ENCODE measurements at places on chromosomes 7 and 10.

DNA sequence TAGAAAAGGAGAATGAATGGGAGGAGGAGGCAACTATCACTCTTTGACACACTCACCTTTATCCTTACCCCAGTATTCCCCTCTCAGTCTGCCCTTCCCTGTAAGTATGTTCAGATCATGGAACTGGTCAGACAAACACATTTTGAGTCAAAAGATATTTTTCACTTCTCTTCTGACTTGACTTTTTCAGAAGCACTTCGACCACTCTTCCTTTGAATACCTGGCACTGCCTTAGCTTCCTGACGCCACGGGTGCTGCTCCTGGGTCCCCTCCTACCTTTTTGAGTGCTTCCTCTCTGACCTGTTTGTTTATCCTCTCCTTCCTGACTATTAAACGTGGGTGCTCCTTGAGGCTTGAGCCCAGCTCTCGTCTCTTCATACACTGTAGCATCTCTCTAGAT is 19.8 kb upstream of the C10orf67 start:
- no peak for DNase-seq

DNA sequence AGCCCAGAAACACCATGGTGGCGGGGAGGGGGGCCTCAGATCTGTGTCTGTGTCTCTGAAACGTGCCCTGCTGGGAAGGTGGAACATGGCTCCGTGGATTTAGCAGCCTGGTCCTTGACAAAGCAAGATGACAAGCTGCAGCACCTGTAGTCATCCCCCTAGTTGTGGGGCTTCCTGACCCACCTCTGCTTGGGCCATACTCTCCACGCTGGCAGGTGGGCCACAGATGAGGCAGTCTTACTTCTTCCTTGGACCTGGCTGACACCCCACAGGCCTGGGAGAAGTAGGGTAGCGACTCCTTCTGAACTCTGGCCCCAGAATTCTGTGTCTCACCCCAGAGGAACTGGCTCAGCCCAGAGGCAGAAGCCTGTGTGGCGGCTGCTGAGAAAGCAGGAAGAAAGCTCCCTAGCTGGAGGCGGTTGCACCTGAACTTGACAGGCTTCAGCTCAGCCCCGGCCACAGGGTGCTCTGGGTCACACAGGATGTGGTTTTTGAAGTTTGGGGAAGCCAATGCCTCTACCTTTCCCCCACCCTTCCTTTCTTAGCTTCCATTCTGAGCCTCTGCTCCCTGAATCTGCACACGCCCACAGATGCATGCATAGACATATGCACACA is 113.9 kb downstream of the ABLIM1 start:
- DNase-seq = no peak

DNA sequence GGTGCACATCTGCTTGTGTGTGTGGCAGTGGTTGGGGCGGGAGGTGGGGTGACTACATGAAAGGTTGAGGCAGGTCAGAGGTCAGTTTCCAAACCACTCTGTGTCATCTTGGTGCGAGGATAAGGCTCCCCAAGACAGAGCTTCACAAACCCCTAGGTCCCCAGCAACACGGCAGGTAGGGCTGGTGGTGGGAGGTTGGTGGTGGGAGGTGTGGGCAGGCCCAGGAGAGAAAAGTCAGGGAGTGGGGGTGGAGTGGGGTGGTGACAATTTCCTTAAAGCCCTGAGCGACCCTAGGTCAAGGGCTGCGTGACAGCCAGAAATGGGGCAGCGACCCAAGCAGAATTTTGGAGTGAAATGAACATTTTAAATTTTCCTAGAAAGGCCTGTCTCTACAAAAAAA is 1.6 kb upstream of the STRA8 start:
- DNase-seq = no peak

DNA sequence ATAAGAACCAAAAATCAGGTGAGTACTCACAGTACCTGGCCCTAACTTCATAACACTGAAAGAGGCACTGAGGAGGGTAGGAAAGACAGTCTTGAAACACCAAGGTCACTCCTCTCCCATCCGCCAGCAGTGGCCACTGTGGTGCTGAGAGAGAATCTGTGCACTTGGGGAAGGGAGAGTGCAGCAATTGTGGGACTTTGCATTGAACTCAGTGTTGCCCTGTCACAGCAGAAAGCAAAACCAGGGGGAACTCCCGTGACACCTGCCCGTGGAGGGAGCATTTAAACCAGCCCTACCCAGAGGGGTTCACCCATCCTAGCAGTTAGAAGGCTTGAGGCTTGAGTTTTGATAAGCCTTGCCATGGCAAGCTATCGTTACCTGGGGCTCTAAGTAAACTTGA is 35.2 kb upstream of the MAP3K8 start:
- DNase-seq = no peak

- no peak for DNase-seq
Observed at GRCh38 chr7:67766906-67767410, 770.3 kb downstream of the TYW1 start.

- no peak for DNase-seq
Observed at GRCh38 chr10:26574783-26575182, 122.7 kb upstream of the PDSS1 start.

DNA sequence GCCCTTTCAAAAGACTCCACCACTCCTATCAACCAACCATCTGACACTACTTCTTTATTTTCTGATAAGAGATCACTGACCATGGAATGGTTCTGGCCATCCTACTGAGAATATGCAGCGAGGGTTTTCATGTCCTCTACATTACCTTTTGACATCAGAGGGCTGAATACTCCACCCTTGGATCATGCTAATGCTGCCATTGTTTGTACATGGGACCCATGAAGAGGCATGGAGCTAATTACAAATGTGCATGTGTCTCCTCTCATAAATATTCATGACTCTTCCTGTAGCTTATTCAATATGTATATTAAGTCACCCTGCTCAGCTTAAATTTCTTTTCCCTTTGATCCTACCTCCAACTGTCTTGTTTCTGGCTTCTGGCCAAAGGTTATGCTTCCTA is 1065.8 kb upstream of the GHITM start:
- DNase-seq = no peak

GRCh38 chr10:60733517-60733822 is 44.8 kb upstream of the CDK1 start:
- no peak for DNase-seq

GRCh38 chr10:133358162-133358924 is 524 bp upstream of the FUOM start:
- no peak for DNase-seq

GRCh38 chr7:156843157-156843556 is 49.8 kb downstream of the LMBR1 start:
- no peak for DNase-seq

DNA sequence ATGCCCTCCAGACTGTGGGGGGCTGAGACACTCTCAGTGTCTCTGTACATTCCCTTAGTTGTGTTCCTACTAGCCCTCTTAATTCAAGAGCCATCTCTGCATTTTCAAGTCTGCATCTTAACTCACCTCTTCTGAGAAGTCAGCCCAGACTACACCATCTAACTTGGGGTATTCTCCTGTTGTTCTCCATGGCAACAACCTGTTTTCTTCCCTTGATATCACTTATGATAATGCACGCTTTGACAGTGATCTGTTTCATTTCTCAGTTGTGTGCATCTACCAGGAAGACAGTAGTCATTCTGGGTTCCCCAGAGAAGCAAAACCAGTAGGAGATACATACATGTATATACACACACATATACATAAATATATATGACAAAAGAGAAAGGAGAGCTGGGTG is 707.3 kb upstream of the IGFBP3 start:
- DNase-seq = no peak

- no peak for DNase-seq
Observed at GRCh38 chr10:786633-787474, 97.4 kb upstream of the DIP2C start.

GRCh38 chr7:100629117-100629716 is 12.1 kb downstream of the TFR2 start:
- no peak for DNase-seq

DNA sequence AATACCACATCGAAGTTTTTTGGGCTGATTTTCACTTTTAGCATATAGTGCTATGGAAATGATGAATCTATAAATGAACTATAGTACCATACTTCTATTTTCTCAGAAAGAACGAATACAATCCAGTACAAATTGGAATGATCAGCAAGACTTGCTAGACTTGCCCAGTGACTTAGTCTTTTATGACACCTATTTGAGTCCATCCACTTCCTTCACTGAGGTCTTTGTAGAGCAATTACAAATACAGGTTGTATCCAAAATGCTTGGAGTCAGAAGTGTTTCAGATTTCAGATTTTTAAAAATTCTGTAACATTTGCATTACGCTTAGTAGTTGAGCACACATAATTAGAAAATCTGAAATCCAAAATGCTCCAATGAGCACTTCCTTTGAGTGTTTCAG is 104.3 kb downstream of the NRBF2 start:
- no peak for DNase-seq

GRCh38 chr7:79979437-79979836 is 155.2 kb upstream of the GNAI1 start:
- no peak for DNase-seq

DNA sequence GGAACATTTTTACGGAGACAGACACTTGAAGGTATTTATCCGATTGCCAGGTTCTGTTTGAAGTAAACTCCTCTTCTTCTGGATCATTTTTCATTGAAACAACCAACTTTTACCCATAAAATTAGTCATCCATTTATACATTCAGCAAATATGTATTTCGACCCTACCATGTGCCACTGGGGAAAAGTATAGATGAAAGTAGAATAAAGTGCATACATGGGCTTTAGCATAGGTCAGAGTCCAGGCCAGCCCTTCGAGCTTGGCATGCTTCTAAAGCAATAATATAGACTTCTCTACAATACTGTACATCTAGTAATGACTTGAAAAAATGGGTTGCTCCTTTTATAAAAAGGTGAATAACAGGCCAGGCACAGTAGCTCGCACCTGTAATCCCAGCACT is 10.1 kb downstream of the SLC25A16 start:
- DNase-seq = no peak

DNA sequence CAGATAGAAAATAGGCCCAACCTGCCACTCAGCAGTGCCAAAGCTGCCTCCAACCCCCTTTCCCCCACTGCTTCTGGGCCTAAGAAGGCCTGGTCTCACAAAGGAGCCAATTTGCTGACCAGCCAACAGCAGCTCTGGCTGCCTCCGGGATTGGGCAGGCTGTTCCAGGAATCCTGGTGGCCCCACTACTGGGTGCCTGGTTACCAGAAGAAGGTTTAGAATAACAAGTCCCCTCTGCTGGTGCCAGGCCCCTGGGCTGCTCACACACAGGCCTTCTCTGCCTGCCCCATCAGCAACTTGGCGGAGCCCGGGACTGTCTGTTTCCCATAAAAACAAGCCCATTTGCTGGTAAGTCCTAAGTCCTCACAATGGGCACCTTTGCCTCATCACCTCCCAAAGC is 1.2 kb downstream of the PHKG1 start:
- no peak for DNase-seq

DNA sequence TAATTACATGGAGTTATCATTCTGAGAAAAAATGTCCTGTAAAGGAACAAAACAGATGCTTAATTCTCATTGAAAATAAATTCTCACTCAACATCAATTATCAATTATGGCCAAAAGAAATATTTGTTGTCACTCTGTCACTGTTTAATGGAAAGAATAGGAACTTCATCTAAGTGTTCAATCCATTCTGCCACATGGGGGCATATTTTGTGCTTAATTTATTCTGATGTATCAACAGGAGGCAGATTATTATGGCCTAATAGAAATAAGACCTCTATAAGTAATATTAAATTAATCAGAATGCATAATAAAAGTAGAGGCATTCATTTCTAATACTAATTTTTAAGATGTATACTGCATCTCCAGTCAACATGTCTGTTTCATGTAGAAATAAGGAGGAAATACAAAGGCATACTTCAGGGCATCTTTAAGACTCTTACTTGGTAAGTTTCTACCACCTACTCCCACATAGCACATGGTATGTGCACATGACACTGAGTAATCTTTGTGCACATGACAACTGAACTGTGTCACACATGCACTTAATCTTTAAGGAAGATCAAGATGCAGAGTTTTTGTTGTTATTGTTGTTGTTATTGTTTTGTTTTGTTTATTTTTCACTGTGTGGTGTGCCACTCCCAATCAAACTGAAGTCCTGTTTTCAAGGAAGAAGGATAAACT is 420.4 kb upstream of the SEMA3A start:
- no peak for DNase-seq

Data from activated T-helper 9 cell treated with anti-CD3 and anti-CD28 coated beads, Interleukin-2, amount 50 U/mL, for 16 hours (primary cell).